Astrocyte of the spinal cord (primary cell): ENCODE measurements at places on chromosomes 11 and 22.
A peak's percentile ranks its signal among the peaks of the same experiment; 100 is the strongest.

- DNase-seq: no peak
Measured at GRCh38 chr11:93063086-93063485, 93.6 kb downstream of the MTNR1B start.

- DNase-seq: peak; percentile 15
Measured at GRCh38 chr22:36191106-36191836, 10.3 kb downstream of the APOL4 start.

DNA sequence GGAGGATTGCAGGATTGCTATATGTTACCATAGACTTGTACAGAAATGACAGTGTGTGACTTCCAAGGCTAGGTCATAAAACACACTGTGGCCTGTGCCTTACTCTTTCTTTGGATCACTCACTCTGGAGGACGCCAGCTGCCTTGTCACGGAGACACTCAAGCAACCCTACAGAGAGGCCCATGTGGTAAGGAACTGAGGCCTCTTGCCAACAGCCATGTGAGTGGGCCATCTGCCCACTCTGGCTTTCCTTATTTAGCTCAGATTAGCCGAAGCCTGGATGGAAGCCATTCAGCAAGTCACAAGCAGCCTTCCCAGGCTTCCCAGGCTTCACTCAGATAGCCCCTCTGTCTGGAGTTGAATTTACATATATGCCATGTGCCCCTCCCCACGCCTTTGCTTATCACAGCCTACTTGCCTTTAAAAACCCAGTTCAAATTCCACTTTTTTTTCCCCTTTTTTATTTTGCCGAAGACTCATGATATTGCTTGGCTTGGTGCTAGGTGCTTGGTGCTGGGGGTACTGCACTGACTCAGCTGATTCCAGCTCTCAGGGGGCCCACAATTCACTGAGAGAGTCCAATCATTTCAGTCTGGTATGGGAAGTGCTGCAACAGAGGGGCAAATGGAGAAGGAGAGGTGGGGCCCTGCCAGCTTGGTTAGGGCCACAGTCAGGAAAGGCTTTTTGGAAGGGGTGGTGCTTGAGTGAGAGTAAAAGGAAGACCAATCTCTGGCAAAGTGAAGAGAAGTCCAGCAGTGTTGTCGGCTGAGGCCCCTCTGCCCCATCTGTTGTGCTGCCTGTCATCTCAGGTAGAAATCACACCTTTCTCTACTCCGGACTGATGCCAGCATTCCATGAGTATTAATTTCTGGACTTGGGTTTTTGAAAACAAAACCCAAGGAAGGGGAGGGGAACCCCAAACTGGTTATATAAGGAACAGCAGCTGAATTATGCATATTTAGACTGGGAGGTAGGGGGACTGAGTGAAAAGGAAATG, 14.5 kb upstream of the P4HA3 start:
- DNase-seq: peak; percentile 93

DNA sequence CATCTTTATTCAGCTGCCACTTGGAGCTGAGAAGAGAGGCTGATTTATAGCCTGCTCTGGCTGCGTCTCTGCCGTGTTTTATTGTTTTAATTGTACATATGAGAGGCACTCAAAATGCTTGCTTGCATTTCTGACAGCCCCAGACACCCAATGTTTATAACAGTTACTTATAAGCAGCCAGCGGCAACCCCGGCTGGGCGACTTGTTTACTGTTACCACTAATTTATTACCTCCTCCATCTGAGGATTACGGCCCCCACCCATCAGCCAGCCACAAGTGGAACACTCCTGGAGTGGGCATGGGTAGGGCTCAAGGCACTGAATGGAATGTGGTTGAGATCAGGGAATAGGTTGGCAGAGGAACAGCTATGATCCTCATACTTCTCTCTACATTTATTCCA, 61.2 kb downstream of the CLPB start:
- no peak for DNase-seq
